ENCODE measurements at places on chromosomes 2 and 18. TPM values are rescaled to one million over a fixed set of nuclear protein-coding genes. Genes with fewer than 3 reads are reported as not detected.
A peak's percentile ranks its signal among the peaks of the same experiment; 100 is the strongest.

Gene OSBPL6
- 3.3 TPM for total RNA-seq

- DNase-seq, result no peak
Measured at GRCh38 chr2:120669121-120669952, 66.3 kb upstream of the GLI2 start.

DNA sequence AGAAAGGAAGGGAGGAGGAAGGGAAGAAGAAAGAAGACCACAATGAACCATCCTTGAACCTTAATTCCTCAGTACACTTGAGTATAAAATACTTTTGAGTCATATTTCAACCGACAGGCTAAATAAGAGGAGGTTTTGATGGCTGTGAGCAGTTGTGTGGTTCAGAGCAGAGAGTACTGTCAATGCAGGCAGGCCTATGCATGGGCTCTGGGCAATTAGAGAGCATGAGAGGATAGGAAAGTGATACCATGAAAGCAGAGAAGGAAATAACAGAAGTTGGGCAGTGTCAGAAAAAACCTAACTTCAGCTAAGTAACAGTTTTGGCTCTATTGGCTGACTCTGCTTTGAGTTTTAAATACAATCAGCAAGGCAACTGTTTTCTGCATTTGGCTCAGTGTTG is 123.6 kb upstream of the STK17B start:
- DNase-seq, result no peak

- DNase-seq, result peak; percentile 35
Measured at GRCh38 chr18:32019251-32019948, 775 bp downstream of the RNF125 start.

- DNase-seq, result peak; percentile 88
Measured at GRCh38 chr18:8608795-8609658, at the start of gene RAB12. Gene RAB12, plus strand, starts transcription at chr18:8609437. Its CDS starts 3 bp downstream, at chr18:8609440.
